ENCODE measurements at places on chromosomes 7 and 10. TPM values are rescaled to one million over a fixed set of nuclear protein-coding genes. Genes with fewer than 3 reads are reported as not detected.

GRCh38 chr7:21041252-21041651, 254.6 kb upstream of the SP8 start:
- no peak for DNase-seq

- no peak for DNase-seq
These were observed 26.1 kb upstream of the MRC1 start for GRCh38 chr10:17782921-17783665.

The RAB18 gene
- total RNA-seq: 23.2 TPM

The STRIP2 gene
- total RNA-seq: 0.30 TPM

The BHLHA15 gene
- not detected for total RNA-seq

The GPER1 gene
- total RNA-seq: 12.4 TPM

The GNAT3 gene
- total RNA-seq: not detected

The OPN1SW gene
- total RNA-seq: not detected

- no peak for DNase-seq
These were observed 75.3 kb upstream of the TAS2R16 start for GRCh38 chr7:123070702-123071286.

DNA sequence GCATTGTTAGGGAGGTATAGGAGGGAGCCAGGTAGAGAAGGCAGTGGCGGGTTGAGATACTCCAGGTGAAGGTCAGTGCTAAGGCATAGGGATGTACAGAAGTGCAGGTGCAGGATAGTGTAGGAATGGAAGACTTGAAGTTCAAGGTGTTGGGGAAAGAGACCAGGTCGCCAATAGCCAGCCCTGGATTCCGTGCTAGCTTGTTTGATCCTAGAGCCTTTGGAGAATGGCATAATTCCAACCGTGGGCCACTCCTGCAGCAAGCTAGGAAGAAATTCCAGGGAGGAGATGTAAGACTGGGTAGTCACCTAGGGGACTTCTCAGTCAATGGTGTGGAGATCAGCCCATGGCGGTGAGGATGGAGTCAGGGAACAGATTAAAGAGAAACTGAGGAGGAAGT, 272.7 kb downstream of the RPS24 start:
- no peak for DNase-seq

All from tibial nerve (tissue), 4 donors.